CD4-positive, alpha-beta T cell treated with Interleukin-4 for 4 hours (primary cell): ENCODE measurements at places on chromosomes 16 and 17.

DNA sequence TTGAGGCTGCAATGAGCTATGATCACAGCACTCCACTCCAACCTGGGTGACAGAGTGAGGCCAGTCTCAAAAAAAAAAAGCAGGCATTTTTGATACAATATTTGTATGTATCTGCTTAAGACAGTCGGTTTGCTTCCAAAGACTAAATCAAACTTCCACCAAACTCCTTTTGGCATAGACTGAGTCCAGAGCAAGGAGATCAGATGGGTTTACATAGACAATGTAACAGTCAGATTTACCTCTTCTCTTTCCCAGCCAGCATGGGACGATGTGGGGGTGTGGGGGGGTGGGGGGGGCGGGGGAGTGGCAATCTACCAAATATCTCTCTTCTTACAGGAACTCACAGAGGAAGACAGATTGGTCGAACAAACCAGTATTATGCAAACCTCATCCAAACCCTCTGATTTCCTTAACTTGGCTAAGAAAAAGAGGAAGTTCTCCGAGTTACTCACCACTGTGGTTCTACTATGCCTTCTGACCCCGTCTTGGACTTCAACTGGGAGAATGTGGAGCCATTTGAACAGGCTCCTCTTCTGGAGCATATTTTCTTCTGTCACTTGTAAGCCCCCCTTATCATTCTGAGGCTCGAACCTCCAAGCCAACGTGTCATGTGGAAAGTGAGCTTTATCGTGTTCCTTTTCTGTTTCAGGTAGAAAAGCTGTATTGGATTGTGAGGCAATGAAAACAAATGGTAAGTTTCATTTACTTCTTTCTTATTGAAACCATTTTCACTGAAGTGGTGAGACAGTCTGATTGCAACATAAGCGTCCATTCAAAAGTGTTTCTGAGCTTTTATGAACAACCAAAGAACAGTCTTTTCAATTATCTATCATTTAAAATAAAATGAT lies at the start of gene MILR1:
Gene MILR1, plus strand, starts transcription at position 451 of the 848 bp plus-strand sequence. Its CDS starts 54 bp downstream, at position 505.
- DNase-seq, result peak; percentile 29

DNA sequence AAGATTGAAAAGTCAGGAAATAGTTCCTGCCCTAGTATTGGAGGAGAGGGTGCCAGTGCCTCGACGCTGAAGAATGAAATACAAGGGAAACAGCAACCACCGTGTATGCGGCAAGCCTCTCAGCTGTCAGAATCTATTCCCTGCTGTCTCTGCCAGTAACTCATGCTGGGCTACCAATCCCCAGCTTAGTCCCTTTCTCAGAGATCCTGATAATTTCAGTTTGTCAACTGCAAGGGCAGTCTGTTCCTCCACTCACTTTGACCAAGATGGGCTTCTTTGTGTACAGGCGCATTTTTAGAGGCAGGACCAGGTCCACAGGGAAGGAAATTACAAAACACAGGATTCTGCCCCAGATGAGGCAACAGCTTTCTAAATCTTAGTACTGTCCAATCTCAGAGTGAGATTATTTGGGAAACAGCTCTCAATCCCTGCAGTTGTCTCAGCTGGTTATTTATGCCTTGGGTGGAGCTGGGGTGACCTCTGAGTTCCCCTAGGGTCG lies 1.3 kb downstream of the NQO1 start:
- DNase-seq, result no peak

GRCh38 chr16:23339787-23340186 lies 37.7 kb downstream of the SCNN1B start:
- DNase-seq, result no peak

GRCh38 chr17:2649191-2649590 lies 55.7 kb downstream of the PAFAH1B1 start:
- DNase-seq, result no peak

DNA sequence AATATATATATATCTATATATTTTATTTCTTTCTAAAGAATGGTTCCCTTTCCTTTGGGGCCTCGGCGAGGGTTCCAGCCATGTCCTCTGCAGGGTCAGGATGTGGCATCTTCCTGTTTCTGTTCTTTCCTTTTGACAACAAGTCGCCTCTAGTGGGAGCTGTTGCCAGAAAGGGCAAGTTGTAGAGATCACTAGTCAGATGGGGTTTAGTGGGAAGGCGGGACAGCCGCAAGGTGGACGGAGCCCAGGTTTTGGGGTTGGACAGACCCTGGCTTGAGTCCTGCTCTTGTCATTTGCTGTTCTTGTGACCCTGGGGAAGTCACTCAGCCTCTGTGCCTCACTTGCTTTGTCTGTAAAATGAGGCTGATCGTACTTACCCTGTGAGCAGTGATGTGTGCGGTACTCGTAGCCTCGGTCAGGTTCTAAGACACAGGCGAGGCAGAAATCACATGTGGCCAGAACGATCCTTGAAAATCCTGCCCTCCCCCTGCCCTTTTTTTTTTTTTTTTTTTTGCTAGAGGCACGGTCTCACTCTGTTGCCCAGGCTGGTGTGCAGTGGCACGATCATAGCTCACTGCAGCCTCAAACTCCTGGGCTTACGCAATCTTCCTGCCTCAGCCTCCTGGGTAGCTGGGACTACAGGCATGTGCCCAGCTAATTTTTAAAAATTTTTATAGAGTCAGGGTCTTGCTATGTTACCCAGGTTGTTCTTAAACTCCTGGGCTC lies 80.1 kb downstream of the ABCC6 start:
- DNase-seq, result no peak

DNA sequence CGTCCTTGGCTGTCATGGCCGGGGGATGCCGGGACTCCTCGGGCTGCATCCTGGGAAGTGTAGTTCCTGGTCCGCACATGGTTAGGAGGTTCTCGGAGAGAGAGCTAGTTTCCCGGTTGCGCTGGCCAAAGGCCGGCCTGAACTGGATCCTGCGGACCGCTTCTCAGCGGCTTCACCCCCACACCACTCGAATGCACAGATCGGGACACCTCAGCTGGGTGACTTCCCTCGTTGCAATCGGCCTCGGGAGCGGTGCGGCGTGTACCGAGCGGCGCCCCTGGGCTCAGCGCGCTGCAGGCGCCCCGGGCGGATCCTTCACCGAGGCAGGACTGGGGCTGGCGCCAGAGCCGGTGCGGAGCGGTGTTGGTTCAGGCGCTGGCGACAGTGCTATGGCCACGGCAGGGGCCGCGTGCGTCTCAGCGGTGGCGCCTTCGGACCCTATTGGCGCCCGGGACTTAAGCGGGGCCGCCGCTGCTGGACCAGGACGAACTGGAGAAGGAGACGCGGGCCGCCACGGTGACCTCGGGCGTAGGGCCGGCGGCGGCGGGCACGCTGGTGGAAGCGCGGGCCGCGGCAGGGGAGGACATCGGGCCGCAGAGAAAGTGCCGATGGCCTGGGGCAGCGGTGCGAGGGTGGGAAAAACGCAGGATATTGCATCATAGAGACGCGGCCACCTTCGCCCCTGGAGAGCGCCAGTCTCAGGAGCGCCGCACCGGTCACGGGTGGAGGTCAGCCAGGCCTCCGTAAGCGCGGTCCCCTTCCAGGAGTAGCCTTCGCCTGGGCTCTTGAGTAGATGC lies 11.4 kb downstream of the ZNF629 start:
- DNase-seq, result peak; percentile 37

DNA sequence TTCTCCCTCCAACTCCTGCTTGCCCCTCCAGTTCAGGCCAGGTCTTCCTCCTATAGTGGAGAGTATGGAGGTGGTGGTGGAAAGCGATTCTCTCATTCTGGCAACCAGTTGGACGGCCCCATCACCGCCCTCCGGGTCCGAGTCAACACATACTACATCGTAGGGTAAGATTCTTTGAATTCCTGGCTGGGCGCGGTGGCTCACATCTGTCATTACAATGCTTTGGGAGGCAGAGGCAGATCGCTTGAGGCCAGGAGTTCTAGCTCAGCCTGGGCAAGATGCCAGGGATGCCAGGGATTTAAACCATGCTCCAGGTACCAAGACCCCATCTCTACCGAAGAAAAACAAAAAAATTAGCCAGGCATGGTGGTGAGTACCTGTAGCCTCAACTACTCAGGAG lies 1.4 kb downstream of the ZG16 start:
- no peak for DNase-seq

DNA sequence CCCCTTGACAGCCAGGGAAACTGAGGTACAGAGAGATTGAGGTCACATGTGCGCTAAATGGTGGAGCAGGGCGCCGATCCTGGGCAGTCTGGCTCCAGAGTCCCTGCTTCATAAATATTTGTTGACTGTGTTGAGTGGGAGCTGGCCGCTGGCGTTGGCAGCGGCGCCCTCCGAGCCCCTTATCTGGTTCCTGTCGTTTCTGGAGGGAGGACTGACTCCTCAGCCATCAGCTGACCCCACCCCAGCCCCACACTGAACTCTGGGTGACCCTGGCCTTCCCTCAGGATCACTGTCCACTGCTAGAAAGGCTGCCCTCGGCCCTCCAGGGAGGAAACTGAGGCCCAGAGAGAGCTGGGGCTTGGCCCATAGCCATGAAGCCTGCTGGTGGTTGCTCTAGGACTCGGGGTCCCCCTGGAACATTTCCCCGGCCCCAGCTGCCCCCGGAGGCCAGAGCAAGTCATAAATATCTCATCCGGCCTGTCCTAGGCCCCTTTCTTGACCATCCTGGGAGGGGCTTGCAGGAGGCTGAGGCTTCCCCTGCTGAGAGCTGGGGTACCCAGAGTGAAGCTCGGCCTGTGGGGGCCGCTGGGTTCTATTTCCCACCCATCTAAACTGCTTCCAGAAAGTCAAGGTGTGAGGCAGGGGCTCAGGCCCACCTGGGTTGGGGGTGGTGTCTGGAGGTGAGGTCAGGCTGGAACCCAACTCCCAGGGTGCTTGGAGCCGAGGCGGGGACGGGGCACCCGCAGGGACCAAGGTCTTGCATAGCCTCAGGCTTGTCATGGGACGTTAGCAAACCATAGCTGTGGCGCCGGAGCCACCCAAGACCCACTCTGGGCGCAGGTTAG lies 51.7 kb upstream of the GSE1 start:
- DNase-seq, result no peak

- DNase-seq, result no peak
Measured at GRCh38 chr17:72931635-72932034, 160.9 kb downstream of the SLC39A11 start.

DNA sequence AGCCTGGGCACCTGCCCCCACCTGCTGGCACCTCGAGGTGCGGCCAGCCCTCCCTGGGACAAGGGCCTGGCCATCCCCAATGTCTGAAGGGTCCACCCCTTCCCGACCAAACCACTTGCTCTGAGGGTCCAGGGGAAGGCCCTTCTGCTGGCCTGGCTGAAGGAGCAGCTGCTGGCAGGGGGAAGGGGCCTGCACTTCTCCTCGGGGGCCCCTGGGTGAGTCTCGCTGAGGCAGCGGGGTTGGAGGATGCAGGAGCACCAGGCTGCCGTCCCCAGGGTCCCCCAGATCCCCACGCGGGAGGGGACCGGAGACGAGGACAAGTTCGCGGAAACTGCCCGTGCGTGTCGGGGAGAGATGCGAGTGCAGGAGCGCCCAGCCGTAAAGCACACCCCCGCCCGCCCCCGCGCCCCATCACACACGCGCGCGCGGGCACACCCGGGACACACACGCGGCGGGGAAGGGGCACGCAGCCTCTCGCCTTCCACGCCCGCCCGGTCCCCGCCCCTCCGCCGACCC lies 725 bp upstream of the CACNA1H start:
- peak; percentile 5 for DNase-seq

GRCh38 chr16:85419503-85420408 lies 193.4 kb upstream of the GSE1 start:
- no peak for DNase-seq

DNA sequence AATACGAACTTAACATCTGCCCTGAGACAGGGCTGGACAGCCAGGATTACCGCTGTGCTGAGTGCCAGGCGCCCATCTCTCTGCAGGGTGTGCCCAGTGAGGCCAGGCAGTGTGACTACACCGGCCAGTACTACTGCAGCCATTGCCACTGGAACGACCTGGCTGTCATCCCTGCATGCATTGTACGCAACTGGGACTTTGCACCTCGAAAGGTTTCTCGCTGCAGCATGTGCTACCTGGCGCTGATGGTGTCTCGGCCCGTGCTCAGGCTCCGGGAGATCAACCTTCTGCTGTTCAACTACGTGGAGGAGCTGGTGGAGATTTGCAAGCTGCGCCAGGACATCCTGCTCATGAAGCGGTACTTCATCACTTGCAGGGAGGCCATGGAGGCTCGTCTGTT lies 33.7 kb downstream of the CDRT15L2 start:
- no peak for DNase-seq

DNA sequence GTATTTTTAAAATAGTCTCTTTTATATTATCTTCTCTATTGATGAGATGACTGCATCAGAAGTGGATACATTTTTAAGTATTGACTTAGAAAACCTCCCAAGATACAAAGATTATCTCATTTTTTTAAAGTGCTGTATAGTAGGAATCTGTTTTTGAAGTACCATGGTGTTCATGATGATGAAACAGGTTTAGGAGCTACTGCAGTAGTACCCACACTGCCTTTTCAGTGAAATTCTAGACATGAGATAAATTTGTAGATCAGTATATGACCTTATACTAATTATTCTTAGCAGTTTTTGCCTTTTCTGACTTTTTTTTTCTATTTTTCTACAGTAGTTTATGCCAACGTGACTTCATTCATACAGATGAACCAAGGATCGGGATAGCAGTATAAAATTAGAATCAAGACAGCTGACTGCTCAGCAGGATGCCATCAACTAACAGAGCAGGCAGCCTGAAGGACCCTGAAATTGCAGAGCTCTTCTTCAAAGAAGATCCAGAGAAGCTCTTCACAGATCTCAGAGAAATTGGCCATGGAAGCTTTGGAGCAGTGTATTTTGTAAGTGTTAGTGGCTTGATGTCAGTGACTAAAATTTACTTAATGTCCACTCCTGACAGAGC lies 61.1 kb downstream of the TAOK1 start:
- DNase-seq, result no peak

DNA sequence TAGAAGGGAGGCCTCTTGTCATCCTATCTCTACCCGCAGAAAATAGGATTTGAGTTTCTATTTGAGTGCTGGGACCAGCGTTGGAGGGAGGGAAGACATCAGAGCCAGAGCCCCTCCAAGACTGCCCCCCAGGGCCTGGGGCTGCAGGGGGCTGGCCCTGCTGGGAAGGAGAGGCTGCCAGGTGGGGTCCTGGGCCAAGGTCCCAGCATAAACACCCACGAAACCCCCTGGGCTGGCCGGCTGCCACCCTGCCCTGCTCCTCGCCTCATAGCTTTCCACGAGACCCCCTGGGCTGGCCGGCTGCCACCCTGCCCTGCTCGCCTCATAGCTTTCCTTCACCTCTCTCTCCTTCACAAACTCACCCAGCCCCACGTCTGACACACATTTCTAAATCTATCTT lies 10.6 kb upstream of the TEX19 start:
- DNase-seq, result no peak

- DNase-seq, result peak; percentile 66
Measured at GRCh38 chr17:51435641-51436091, 175.3 kb downstream of the UTP18 start.
